Endothelial cell of umbilical vein (primary cell): ENCODE measurements at places on chromosomes 2 and 18. TPM values are rescaled to one million over a fixed set of nuclear protein-coding genes. Genes with fewer than 3 reads are reported as not detected.

- DNase-seq = no peak
These were observed 91.8 kb upstream of the NEDD4L start for GRCh38 chr18:57951999-57952774.

DNA sequence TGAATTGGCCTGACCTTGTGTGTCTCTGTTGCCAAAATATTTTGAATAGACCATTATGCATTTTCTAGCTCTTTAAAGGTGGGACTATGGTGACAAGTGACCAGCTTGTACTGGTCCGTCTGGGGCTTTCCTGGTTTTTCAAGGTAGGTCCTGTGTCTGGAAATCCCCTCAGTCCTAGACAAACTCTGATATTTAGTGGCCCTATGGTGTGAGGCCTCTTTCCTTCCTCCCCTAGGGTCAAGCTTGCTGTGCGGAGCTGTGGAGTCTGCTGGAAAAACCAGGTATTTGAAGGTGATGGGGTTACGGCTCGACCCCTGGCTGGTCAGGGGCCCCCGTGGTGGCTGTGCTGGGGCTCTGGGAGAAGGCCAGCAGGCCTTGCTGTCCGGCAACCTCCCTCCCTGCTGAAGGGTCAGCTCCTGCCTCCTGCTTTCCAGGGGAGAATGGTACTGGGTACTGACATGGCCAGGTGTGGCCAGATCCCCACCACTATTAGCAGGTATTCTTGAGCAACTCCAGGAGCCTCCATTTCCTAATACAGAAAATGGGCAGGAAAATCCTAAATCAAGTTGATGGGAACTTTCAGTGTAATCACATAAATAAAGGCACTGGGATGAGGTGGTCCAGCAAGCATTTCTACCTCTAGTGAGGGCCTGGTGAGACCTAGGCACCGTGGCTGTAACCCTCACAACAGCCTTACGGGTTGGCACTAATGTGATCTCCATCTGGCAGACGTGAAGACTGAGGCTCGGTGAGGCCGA lies 86.2 kb upstream of the HS6ST1 start:
- DNase-seq = no peak

- DNase-seq = no peak
These were observed 39.8 kb downstream of the SPRED2 start for GRCh38 chr2:65392609-65393008.

- DNase-seq = no peak
These were observed 17.7 kb downstream of the CPLX4 start for GRCh38 chr18:59300676-59301285.

The CNGA3 gene
- not detected in 2 replicates for total RNA-seq

The SH3RF3 gene
- 9.4 and 14.7 TPM in 2 replicates for total RNA-seq

The MYOM1 gene
- not detected in 2 replicates for total RNA-seq

The SCN3A gene
- total RNA-seq = not detected in 2 replicates
